ENCODE measurements at places on chromosomes 2 and 18. TPM values are rescaled to one million over a fixed set of nuclear protein-coding genes. Genes with fewer than 3 reads are reported as not detected.

SS18 gene
- 189 TPM for total RNA-seq

DSG1 gene
- total RNA-seq, result not detected

GCC2 gene
- total RNA-seq, result 28.7 TPM

SERPINB7 gene
- total RNA-seq, result 28.0 TPM

MYCN gene
- not detected for total RNA-seq

- no peak for DNase-seq
These were observed 24.4 kb downstream of the LBH start for GRCh38 chr2:30255466-30256408.

GRCh38 chr2:29519338-29519925, 402.0 kb downstream of the ALK start:
- DNase-seq, result peak; percentile 96

- DNase-seq, result no peak
These were observed 4.0 kb downstream of the YES1 start for GRCh38 chr18:808086-808485.

Measured in renal cortical epithelial cell (primary cell).